Colonic mucosa (tissue), 4 donors: ENCODE measurements at places on chromosomes 7 and 10. TPM values are rescaled to one million over a fixed set of nuclear protein-coding genes. Genes with fewer than 3 reads are reported as not detected.
A peak's percentile ranks its signal among the peaks of the same experiment; 100 is the strongest.

The VPS26A gene
- total RNA-seq, result 62.7 TPM

The GCK gene
- total RNA-seq, result 0.17 TPM

The PNLIPRP3 gene
- not detected for total RNA-seq

The RAPGEF5 gene
- total RNA-seq, result 42.2 TPM

The RET gene
- 3.3 TPM for total RNA-seq

The SH2D4B gene
- not detected for total RNA-seq

DNA sequence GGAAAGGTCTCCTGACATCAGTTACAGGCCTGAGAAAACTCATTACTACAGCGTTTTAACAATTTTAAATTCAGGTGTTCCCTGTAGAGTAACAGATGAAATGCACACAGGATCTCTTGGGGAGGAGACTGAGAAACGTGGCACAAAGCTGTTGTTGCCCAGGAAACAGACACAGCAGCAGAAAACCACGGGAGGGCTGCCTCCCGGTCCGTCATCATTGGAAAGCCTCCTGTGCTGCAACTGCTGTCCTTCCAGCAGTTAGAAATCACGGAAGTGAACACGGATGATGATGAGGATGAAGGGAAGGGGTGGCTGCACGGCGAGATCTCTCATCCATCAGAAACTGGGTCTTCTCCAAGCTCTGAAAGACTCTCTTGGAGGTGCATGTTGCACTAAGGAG is 94.6 kb upstream of the RNF32 start:
- no peak for DNase-seq

- peak; percentile 45 for DNase-seq
Measured at GRCh38 chr10:35563261-35563891, 41.8 kb upstream of the GJD4 start.

DNA sequence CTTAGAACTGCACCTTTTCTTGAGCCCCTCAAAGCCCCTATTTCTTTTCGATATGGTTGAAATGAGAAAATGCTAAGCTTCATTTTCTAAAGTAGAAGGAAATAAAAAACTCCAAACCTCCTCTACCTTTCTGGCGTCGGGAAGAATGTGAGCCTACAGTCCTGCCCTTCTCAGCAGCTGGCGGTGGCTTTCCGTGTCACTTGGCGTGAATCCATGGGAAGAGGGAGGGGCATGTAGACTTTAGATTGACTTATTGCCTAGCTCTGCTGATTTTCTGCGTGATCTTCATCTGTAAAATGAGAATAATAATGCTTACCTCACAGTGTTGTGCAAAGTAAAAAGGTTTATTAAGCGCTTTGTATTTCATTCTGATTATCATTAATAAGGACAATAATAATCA is 35.0 kb downstream of the PRR15 start:
- DNase-seq, result peak; percentile 92

- DNase-seq, result peak; percentile 37
Measured at GRCh38 chr10:99520040-99520846, 12.5 kb upstream of the NKX2-3 start.
